ENCODE measurements at places on chromosomes 2 and 18.

DNA sequence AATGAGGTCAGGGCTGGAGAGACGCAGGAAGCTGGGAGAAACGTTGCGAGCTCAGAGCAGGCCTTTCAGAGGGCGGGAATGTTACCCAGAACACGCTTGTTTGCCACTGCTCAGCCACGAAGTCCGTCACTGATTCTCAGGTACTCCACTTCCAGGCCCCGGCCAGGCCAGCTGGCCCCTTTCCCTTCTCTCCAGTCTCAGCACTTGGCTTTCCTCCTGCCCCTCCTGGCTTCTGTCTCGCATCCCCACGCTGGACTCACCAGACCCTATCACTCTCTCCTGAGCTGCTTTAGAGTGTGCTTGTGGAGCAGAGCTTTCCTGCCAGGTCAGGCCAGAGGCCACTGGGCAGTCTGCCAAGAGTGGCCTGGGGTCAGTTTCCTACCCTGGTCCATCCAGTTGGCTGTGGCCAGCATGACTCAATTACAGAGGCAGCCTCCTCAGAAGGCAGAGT, 151.4 kb downstream of the TWIST2 start:
- DNase-seq = no peak

DNA sequence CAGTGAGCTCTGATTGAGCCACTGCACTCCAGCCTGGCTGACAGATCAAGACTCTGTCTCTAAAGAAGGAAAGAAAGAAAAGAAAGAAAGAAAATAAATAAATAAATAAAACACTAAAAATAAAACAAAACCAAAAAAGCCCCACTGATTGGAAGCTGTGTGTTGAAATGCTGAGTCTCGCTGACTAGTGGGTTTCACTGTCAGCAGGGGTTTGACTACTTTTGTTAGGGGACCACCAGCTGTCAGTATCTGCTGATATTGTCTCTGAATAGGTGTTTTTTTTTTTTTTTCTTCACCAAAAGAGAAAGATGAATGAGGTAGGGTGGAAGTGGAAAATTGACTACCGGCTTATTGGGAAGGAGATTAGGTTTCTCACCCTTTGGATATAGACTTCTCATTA, 12.8 kb upstream of the ACTR2 start:
- no peak for DNase-seq

DNA sequence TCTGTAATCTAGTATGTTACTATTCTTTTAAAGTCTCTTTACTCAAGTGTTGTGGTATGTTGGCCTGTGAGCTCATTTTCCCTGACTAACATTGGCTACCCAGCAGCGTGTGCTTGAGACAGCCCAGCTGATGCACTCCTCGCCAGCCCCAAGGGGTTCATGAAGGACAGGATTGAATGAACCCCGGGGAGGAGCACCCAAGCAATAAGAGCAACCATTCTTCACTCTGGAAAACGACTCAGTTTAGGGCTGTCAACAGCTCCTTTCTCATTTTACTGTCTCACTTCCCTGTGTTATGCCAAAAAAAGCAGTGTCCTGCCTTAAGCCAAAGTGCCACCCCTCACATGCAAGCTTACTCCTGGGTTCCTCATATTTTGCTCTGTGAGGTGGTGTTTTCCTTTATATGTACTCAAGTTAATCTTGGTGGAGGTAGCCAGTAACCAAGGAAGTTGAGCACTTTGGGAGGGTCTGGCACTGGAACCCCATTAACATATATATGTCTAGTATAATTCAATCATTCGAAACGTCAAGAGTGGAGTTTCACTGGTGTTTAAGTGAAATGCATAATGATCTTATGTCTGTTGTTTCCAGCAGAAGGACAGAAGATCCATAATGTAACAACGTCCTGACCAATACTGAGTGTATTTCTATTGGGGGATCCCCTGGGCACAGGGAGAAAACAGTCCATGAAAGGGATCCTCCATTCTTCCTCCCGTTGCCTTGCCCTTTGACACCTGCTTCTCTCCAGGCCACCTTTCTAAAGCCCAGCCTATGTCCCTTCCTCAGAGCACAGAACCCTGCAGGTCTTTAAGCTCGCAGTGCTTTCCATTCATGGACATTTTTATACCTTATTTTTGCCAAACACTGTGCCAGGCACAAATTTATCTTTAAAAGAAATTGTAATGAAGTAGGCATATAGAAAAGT, 43.2 kb downstream of the ATIC start:
- DNase-seq = no peak

GRCh38 chr18:69102959-69103358, 297.7 kb upstream of the DOK6 start:
- no peak for DNase-seq

DNA sequence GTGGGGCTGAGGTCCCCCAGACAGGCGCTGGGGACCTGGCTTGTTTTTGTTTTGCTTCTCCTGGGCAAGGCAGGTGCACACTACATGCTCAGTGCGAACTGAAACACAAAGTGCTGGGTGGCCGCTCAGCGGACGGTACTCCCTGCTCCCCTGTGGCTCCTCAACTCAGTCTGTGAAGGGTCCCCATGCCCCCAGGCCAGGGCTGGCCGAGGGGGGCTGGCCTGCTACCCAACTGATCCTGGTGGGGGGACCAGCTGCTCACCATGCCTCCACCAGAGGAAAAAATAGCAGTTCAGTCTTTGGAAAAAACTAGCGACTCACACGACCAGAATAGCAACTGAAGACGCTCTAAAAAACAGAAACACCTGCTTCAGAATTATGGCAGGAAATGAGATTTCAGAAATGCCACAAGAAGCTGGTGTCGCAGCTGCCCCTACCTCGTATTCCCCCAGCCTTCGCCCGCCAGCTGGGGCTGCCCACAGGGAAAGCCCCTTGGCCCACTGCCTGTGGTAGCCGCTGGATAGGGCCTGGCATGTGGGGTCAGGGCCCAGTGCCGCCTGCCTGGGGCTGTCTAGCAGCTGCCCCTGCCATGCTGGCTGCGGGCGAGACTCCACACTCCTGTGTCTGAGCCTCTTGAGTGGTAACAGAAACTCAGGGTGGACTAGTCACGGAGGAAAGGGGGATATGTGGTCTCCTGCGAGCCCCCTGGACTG, 43.7 kb downstream of the MEX3C start:
- DNase-seq = peak; percentile 70

- DNase-seq = no peak
Observed at GRCh38 chr18:4444306-4444705, 10.8 kb downstream of the DLGAP1 start.

GRCh38 chr2:65161551-65162100, 31.7 kb upstream of the RAB1A start:
- DNase-seq = no peak

DNA sequence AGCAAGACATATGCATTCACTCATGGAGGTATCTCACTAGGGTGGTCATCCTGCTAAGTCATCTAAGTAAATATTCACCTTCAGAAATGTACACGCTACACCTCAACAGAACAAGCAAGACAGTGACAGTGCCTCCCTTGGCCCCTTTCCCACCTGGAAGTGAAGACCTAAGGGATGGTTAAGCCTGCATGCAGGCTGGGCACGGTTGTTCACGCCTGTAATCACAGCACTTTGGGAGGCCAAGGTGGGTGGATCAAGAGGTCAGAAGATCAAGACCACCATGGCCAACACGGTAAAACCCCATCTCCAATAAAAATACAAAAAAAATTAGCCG, 4.4 kb downstream of the LIMS2 start:
- no peak for DNase-seq

- no peak for DNase-seq
Observed at GRCh38 chr2:65364986-65365733, 67.2 kb downstream of the SPRED2 start.

- DNase-seq = no peak
Observed at GRCh38 chr2:191151331-191151730, 537 bp upstream of the STAT4 start.

GRCh38 chr2:126913881-126914615, 15.4 kb downstream of the TEX51 start:
- no peak for DNase-seq

DNA sequence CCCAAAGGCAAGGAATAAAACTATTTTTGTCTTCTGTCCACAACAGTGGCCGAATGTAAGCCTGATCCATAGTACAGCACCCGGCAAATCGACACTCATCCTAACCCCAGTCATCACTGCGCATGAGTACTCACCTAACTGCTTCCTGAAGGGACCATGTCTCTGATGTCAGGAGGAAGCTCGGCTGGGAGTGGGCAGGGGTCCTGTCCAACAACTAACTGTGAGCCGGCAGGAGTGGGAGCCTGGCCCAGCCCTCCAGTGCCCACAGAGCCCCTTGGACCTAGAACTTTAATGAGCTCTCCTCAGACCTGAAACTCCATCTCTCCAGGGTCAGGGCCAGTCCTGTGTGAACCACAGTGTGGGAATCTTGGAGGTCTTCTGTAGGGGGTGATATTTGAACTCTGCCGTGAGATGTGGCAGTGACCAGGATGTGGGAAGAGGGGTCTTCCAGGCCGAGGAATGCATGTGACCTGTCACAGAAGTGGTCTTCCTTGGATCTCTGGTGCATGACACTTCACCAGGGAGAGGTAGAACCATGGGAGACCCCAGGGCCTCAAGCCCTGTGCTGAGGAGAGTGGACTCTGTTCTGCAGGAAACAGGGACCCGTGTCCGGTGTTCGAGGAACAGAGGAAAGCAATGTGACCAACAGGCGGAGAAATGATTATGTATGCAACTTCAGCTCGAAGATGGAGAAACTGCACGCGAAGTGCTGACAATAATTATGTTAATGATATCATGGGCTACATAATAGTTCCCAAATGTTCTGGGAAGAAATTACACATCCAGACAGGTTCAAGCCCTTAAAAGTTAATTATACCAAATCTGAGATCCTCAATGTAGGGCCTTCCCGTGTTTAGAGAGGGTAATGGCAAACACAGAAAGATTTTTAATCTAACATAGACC, 240.1 kb upstream of the HDAC4 start:
- no peak for DNase-seq

DNA sequence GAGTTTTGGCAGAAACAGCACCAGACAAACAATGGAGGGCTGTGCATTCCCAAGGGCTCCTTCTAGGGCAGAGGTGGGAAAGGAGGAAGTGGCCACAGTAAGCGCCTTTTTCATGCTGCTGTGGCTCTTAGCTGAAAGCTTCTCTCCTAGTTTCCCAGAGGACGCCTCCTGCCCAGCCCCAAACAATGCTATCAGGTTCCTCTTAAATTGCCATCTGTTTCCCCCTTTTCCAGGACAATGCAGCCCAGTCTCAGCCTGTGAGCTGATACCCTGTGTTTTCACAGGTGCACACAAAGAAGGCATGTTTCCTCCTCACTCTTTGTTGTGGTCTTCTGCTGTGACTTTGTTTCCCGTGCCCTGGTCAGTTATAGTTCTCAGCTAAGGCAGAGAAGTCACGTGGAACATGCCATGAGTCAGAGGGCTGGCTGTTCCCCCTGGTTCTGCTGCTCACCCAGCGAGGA, 5.4 kb upstream of the FAM124B start:
- DNase-seq = no peak

GRCh38 chr2:129813404-129813803, 166.1 kb upstream of the RAB6C start:
- DNase-seq = no peak

DNA sequence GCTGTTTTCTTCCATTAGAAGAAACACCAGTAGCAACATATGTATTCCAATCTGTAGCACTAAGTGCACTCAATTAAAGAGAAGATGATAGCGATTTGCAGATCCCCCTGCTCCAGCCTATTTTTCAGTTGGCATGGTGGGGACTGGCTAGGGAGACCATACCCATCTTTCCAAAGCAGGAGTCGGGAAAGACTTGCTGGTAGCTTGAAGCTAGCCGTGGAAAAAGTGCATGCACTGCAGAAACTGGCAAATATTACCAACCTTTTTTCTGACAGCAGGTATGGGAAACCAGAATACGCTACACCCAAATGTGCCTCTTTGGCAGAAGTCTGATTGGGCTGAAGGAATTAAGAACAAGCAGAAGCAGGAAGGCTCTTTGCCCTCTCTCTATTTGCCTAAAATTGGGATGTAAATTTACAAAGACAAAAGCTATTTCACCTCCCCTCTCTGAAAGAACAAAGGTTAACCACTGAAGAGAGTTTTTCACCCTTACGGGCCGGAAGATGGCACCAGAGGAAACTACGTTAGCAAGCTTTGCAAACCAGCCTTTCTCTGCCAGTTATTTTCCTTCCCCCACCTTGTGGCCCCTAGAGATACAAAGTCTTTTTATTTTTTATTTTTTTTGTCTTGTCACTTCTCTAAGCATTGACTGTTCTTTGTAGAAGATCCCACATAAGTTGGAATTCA, 273.1 kb downstream of the DLGAP1 start:
- DNase-seq = no peak

DNA sequence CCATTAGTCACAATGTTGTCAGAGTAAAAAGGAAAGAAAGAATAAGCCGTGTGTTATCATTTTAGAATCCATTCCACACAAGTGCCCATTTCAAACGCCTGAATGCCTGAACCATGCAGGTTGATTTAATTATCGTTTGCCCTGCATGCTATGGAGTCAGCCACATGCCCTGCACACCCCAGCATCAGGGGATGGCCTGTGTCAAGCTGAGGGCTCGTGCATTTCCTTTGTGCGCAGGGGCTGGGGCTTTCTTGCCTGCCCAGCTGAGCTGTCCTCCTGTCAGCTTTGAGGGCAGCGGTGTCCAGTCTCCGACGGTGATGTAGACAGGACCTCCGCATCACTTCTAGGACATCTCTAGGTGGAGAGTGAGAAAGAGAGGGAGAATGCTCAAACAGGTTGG, 200.4 kb downstream of the TSN start:
- DNase-seq = no peak

- no peak for DNase-seq
Observed at GRCh38 chr18:70220628-70221027, 15.1 kb upstream of the RTTN start.

DNA sequence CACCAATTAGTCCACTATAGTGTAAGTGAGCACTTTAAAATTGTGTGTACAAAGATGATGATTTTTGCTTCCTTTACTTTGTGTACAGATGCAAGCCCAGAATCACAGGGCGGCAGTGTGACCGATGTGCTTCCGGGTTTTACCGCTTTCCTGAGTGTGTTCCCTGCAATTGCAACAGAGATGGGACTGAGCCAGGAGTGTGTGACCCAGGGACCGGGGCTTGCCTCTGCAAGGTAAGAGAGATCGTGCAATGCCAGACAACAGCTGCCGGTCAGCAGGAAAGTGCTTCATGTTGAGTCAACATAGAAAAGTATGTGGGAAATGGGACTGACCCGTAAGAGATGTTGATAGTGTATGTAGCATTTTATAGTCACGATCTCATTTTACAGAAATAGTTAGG, 156.8 kb upstream of the TTC39C start:
- DNase-seq = no peak

GRCh38 chr2:9752441-9753275, 90.6 kb upstream of the TAF1B start:
- DNase-seq = peak; percentile 93

- no peak for DNase-seq
Observed at GRCh38 chr2:229780856-229781773, 66.8 kb upstream of the DNER start.

- no peak for DNase-seq
Observed at GRCh38 chr2:120884472-120885290, 149.0 kb downstream of the GLI2 start.

GRCh38 chr18:80249217-80250093, 2.1 kb upstream of the PARD6G start:
- no peak for DNase-seq

GRCh38 chr18:59814891-59815290, 84.9 kb upstream of the PMAIP1 start:
- no peak for DNase-seq

- no peak for DNase-seq
Observed at GRCh38 chr2:50509852-50510251, 522.1 kb downstream of the NRXN1 start.
